ENCODE measurements at places on chromosomes 12 and 14.
A peak's percentile ranks its signal among the peaks of the same experiment; 100 is the strongest.

DNA sequence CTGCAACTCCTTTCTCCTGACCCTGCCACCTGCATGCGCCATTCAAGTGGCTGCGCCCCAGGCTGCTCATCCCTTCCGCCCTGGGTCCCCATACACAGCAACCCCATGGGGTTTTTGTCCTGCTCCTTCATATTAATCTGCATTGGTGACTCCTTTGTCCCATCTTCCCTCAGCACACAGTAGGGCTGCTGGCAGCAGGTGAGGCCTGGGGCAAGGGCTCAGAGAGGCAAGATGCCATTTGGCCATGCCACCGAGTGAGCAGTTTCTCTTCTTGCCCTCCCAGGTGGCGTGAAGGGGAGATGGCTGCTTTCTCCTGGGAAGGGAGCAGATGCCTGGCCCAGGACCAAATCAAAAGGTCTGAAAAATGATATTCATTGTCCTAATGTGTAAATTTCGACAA, 9.1 kb downstream of the RTL1 start:
- no peak for DNase-seq

DNA sequence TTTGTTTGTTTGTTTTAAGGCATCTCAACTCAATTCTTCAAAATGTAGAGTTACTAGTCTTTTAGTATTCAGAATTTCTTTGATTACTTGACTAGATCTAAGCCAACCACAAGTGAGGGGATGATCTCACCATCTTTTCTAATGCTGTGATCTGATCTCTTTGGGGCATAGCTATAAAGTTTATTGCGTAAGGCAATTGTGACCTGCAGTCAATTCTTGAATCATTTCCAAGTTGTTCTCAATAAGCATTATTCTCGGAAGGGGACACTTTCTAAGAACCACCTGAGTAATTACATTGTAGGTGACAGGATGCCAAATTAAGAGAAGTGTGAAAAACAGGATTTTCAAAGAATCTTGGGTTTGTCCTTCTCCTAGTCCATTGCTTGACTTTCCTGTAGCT, 13.1 kb downstream of the DACT1 start:
- DNase-seq, result no peak

GRCh38 chr14:81315341-81315740, 84.8 kb downstream of the STON2 start:
- DNase-seq, result no peak

GRCh38 chr12:104011253-104011652, 38.7 kb downstream of the GLT8D2 start:
- DNase-seq, result peak; percentile 34

- DNase-seq, result no peak
These were observed 984.0 kb upstream of the TMEM132C start for GRCh38 chr12:127282786-127283565.

- no peak for DNase-seq
These were observed 179.7 kb downstream of the RGS6 start for GRCh38 chr14:72111911-72112310.

Measured in SW 1271 (cell line).